ENCODE measurements at places on chromosomes 16 and 17.

GRCh38 chr16:24255456-24256371 is at the start of gene CACNG3:
Gene CACNG3, plus strand, starts transcription at chr16:24256335. Its CDS starts 420 bp downstream, at chr16:24256755.
- DNase-seq, result peak; percentile 8

DNA sequence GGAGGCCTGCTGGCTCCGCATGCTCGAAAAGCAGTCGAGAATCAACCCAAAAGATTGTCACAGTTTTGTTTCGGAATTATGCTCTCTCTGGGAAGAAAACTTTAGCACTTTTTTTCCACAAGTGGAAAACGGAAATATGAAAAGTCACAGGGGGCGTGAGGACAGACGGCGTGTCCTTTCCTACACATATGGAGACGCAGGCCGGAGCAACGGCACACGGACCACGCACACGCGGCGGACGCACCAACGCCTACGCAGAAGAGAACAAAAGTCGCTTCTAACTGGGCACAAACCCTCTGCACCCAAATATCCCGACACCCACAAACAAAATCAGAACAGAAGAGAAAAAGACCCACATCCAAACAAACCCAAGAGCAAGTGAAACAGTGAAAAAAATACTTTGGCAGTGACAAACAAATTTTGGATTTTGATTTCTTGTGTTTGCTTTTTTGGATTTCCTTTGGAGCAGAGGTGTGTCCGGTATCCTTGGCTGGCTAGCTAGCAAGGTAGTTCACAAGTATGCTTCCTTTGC is 9.3 kb upstream of the PABPN1L start:
- no peak for DNase-seq

- no peak for DNase-seq
Observed at GRCh38 chr17:76239538-76240274, 587 bp downstream of the RNF157 start.

GRCh38 chr16:10609402-10609774 is 29.0 kb upstream of the EMP2 start:
- no peak for DNase-seq

GRCh38 chr16:9033125-9033830 is 58.2 kb upstream of the HAPSTR1 start:
- peak; percentile 58 for DNase-seq

DNA sequence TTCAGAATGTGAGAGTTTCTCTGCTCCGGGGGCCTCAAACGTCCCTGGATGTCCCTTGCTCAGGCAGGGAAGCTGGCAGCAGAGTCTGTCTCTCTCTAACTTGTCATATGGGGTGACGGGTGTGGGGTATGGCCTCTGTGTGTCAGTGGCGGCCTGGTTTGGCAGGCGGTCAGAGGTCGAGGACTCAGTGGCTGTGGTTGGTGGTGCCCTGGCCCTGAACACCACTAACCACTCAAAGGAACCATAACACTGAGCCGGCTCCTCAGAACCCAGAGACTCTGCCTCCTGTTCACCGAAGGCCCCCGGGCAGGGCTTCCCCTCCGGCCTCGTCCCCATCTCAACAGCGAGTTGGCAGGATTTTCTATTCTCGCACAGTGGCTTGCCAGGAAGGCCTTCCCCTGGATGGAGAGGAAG is 677 bp downstream of the P2RX1 start:
- DNase-seq, result no peak

- no peak for DNase-seq
Observed at GRCh38 chr16:88477631-88478519, 24.8 kb downstream of the ZFPM1 start.

DNA sequence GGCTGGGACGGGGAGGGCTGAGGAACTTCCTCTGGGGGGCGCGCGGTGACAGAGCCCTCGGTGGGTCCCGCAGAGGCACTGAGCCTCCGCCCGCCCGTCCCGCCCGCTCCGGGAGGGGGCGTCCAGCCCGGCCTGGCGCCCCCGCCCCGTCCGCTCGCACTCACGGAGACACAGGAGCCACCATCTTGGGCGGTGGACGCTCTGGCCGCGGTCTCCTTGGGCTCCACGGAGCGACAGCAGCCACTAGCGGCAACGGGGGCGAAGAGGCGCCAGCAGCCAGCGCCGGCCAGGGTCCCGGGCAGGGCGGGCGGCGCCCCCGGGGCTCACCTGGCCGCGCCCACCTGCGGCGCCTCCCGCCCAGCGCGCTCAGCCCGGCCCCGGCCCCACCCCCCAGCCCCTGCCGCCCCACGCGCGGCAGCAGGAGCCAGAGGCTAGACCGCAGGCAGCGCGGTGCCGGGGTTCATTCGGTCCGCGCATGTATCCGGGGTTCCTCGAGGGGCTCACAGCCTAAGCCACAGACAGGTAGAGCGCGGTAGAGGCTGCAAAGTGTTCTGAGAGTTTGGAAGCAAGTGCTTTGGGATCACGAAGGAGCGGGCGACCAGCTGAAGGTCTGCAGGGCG is at the start of gene C17orf113:
TSS of gene C17orf113 (minus strand) at position 209 of the 620 bp plus-strand sequence. CDS start 7,225 bp downstream, outside the sequence.
- DNase-seq, result peak; percentile 79

DNA sequence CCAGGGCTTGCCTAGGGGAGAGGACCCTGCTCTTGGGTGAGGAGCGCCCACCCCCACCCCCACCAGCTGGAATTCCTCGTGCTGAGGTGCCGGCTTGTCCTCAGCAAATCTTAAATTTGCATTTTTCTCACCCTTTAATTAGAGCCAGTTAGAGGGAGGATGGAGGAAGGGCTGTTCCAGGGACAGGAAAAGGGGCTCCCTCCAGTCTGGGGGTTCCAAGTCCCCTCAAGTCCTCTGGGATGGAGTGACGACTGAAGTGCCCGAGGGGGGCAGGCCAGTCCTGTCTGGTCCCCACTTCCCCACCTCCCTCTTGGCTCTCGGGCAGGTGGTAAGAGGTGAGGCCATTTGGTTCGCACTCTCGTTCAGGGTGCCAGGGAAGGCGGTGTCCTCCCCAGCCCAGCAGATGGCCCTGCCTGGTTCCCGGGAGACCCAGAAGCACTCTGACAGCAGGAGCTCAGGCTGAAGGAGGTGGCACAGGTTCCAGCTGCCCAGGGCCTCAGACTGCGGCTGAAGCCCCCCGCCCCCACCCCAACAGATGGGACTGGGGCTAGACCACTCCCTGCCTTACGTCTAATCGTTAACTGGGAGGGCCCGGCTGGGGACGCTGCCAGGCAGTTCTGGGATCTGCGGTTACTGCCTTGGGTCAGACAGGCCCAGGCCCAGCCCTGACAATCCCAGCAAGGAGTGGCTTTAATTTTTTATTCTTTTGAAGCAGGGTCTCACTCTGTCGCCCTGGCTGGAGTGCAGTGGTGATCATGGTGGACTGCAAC is 2.2 kb downstream of the RAB26 start:
- DNase-seq, result peak; percentile 93

- DNase-seq, result peak; percentile 79
Observed at GRCh38 chr16:14486520-14487303, 143.3 kb downstream of the PARN start.

DNA sequence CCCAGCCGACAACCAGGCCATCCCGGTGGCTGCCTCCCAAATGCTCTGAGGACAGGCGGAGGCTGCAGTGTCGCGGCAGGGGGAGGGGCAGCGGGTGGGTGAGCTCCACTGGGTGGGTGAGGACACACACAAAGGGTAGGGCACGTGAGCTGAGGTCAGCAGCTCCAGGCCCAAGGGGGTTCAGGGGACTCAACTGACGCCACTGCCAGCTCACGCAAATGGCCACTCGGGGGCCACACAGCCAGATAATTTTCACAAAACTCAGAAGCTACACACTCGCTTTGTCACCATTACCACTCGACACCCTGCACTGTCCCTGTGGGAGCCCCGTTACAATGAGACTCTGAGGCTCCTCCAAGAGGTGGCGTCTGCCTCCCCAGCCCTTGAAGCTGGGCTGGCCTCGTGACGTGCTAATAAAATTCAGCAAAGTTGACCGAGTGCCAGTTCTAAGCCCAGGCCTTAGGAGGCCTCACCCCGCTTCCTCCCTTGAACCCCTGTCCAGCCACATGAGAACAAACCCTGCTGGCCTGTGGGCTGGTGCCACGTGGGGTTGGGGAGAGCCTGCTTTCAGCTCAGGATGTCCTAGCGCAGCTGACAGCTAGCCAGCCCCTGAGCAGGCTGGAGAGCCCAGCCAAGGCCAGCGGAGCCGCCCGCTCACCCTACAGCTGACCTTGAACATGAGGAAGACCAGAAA is 56.9 kb downstream of the RMI2 start:
- peak; percentile 11 for DNase-seq

- no peak for DNase-seq
Observed at GRCh38 chr17:12358477-12358876, 307.2 kb upstream of the MYOCD start.

DNA sequence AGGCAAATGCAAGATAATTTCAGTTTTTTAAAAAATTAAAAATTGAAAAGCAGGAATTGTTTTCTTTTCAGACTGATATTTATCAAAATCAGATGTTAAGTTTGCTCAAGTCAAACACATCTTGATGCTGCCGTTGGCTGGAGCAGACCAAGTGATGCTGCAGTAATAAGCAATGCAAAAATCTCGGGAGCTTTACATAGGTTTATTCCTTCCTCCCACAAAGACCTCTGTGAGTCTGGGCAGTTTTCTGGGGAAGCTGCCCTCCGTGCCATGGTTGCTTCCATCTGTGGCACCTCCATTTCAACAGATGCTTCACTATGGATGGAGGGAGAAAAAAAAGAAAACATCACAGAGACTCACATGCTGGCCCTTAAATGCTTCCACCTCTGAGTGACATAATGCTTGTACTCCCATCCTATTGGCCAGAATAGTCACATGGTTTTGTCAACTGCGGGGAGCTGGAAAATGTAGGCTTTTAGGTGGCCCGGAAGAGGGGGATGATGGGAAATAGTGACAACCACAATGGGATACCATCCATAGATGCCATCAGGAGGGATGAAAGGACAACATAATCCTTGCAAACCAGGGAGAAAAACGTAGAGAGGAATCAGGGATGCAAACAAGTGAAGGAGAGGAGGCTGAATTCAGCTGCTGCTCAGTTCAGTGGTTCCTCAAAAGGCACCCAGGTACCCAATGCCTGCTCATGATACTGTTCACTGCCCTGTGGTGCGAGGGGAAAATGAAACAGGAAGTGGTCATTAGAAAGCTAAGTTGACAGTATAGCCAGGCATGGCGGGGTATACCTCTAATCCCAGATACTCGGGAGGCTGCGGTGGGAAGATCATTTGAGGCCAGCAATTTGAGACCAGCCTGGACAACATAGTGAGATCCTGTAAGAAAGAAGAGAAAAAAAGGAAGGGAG is 13.5 kb upstream of the ERCC4 start:
- DNase-seq, result peak; percentile 26

DNA sequence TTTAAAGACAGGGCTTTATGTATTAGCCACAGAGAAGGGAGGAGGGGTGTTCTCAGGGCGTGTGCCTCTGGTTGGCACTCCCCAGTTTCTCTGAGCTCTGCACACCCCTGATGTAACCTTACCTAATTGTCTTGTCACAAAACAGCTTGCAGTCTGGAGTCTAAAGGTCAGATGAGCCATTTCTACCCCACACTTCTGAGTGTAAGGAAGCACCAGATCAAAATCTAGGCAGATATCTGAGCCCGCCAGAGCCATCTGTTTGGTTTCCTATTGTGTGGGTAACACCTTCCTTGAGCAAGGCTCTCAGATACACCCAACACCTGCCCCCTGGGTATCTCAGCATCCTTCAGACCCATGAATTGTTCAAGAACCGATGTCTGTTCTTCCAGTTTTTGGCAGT is 15.5 kb downstream of the CDH1 start:
- no peak for DNase-seq

GRCh38 chr16:54493061-54493460 is 206.5 kb upstream of the IRX3 start:
- DNase-seq, result no peak

- DNase-seq, result no peak
Observed at GRCh38 chr17:16820161-16820877, 130.3 kb downstream of the CCDC144A start.

DNA sequence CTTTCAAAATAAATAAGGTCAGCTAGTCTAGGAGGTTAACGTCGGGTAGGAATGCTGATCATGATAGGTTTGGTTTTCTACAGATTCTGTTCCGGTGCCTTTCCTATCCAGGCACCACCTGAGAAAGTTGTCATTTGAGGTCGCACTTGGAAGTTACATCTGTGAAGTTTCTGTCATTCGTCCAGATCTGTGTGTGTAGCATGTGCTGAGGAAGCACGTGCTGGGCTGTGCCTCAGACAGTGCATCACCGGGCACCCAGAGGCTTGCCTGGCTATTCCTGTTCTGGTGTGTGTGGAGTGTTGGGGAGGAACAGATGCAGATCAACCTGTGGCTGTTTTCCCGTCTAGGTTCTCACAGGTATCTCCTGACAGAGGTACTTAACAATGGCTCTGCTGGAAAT is 42.6 kb downstream of the DNAJA2 start:
- no peak for DNase-seq

- peak; percentile 56 for DNase-seq
Observed at GRCh38 chr17:60141111-60142018, 8.4 kb upstream of the CA4 start.

GRCh38 chr16:35177851-35178250 is 1718.4 kb downstream of the TP53TG3F start:
- no peak for DNase-seq

DNA sequence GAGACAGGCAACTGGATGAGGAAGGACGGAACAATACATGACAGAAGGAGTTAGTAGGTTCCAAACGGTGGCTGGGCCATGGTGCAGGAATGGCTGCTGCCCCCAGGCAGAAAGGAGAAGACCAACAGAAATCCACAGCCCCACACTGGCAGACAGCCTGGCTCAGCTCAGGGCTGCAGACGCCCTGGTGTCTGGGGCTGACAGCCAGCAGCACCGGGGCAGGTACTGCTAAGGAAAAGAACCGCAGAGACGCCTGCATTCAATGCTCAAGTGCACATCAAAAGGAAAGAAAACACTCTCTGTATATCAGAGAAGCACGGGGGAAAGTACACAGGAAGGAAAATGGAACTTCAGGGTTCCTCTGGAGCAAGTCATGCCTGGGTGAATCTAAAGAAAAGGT is 53.4 kb downstream of the GAS7 start:
- DNase-seq, result no peak

DNA sequence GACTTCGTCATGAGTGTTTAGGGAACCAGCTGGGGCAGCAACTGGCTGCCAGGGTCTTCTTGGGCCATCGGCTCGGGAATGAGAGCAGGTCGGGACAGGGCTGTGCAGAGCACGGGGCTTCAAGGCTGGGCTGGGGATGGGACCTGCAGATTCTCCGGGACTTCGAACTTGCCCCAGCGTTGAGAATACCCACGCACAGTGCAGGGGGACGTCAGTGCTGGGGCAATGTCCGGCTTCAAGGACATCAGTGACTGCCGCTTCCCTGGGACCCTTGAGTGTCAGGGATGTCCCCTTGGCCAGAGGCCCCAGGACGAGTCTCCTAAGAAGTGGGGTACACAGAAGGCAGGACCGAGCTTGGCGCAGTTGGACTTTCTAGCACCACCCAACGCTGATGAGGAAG is 76.3 kb downstream of the MGAT5B start:
- no peak for DNase-seq

DNA sequence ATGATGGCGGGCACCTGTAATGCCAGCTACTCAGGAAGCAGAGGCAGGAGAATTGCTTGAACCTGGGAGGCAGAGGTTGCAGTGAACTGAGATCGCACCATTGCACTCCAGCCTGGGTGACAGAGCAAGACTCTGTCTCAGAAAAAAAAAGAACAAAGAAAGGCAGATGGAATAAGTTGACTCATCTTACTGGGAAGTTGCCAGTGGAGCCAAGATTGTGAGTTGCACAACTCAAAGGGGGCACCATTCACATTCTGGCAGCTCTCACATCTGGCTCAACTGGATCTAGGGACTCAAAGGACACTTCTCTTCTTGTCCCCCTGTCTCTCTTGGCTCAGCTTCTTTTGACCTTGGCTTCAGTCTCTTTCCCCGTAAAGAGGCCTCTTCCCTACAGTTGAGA is 53.7 kb upstream of the ETV4 start:
- DNase-seq, result no peak
